ENCODE measurements at places on chromosomes 12 and 14.

DNA sequence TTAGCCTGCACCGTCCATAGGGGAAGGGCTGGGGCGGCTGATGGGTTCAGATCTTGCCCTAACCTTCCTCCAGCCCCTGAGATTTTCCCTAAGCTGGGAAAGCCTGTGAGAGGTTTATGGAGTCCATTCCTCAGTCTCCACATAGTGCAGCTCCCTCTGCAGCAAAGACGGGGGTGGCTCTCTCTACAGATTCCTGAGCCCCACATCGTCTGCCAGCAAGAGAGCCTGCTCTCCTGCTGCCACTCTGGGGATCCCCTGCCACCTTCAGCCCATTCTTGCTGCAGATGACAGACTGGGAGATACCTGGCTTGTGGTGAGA, 3.1 kb downstream of the SMIM41 start:
- no peak for DNase-seq

DNA sequence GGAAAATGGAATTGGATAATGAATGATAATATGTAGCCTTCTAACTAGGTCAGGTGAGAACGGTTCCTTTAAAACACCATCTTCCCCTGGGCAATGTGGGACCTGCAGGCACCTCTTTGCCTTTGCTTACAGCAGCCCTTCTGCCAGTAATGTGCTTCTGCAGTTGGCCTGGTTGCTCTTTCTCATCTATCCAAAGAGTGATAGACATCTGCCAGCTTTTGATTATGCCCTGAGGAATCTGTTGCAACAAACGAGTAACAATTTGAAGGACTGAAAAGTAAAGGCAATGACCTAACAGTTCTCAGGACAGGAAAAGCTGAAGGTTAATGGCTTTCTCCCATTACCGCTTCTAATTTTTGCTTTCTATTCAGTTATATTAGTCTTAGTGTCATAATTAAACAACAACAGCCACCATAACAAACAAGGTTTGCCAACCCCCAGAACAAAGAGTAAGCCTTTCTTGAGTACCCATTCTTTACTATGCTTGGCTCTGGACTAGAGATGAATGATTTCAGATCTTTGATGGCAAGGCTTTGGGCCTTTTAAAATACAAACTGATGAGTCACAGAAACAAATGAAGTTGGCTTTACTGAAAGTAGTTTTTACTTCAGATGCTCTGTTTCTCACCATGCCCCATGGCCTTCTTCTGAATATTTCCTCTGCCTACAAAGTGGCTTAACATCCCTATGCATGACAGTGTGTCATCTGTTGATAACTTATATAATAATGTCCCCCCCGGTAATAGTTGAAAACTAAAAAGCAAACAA, 76.1 kb upstream of the KRR1 start:
- DNase-seq, result no peak

DNA sequence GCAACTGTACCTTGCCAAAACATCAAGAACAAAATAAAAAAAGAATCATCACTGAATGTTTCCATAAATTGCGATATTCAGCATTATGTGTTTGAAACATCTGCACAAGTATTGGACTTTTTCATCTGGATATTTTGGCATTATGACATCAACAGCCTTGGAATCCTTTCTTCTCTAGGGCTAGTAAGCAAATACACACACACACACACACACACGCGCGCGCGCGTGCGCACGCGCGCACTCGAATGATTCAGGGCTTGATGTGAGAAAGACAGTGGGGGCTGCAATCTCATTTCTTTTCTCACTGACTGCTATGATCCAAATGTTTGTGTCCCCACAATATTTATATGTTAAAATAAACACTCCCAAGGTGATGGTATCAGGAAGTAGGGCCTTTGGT, 90.0 kb upstream of the SLC38A4 start:
- DNase-seq, result no peak

DNA sequence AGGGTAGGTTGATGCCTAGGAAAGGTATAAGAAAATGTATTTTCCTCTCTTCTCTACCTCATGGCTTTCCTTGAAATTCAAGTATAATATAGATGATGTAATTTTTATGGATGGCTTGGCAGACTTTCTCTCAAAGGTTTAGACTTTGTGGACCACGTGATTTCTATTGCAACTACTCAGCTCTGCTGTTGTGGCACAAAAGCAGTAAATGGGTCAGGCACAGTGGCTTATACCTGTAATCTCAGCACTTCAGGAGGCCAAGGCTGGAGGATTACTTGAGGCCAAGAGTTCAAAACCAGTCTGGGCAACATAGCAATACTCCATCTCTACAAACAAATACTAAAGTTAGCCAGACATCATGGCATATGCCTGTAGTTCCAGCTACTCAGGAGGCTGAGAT, 22.0 kb downstream of the SRP54 start:
- DNase-seq, result no peak

DNA sequence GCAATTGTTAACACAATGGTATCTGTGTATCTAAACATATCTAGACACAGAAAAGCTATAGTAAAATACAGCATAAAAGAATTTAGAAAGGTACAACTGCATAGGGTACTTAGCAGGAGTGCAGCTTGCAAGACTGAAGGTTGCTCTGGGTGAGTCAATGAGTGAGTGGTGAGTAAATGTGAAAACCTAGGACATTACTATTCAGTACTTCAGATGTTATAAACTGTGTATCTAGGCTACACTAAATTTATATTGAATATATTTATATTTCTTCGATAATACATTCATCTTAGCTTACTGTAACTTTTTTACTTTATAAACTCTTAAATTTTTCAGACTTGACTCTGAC, 409.0 kb upstream of the DCN start:
- DNase-seq, result no peak
